ENCODE measurements at places on chromosomes 5 and 9. TPM values are rescaled to one million over a fixed set of nuclear protein-coding genes. Genes with fewer than 3 reads are reported as not detected.

DNA sequence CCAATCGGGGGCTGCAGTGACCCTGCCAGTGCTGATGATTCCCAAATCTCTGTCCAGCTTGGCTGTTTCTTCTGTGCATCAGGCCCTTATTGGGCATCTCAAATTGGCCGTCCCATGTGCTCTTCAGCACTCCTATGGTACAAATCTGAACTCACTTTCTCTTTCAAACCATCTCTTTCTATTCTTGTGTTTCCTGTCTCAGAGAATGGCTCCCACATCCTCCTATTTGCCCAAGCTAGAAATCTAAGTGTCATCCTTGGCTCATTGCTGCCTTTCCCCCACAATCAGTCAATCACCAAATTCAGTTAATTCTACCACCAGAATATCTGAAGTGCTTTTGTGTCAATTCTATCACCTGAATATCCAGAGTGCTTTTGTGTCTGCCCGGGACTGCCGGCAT is 336.6 kb downstream of the CWC27 start:
- H3K36me3 ChIP-seq = no peaks in the 10 kb centered on the region
- no peak for DNase-seq
- no peak overlapping the region for H3K27ac ChIP-seq
- no peaks in the 10 kb centered on the region for H3K27me3 ChIP-seq
- H3K4me1 ChIP-seq = peaks cover 9% of the 10 kb centered on the region

DNA sequence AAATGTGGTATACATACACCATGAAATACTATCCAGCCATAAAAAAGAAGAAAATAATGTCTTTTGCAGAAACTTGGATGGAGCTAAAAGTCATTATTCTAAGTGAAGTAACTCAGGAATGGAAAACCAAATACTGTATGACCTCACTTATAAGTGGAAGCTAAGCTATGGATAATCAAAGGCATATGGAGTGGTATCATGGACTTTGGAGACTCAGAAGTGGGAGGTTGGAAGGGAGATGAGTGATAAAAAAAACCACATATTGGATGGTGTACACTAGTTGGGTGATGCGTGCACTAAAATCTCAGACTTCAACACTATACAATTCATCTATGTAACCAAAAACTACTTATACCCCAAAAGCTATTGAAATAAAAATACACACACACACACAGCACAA is 24.5 kb downstream of the ADAMTS12 start:
- no peak for DNase-seq
- H3K27me3 ChIP-seq = no peaks in the 10 kb centered on the region
- no peak overlapping the region for H3K27ac ChIP-seq
- no peaks in the 10 kb centered on the region for H3K4me1 ChIP-seq

DNA sequence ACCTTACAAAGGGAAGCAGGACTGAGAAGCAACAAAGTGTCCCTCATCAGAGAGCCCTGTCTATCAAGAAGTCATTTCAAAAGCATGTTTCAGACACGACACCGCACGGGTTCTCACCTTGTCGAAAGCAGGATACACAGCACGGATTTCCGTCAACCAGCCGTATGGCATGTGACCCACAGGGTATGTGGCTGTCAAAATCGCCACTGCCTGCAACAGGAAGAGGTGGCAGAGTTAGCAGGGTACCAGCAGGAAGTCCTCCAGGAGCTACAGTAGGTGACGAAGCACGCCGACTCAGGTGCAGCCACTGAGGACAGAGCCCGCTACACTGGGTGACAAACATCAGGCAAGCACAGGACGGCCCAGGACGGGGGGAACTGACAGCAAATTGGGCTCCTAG is 81.2 kb downstream of the OTULIN start:
- no peaks in the 10 kb centered on the region for H3K36me3 ChIP-seq
- no peak overlapping the region for H3K4me3 ChIP-seq
- H3K4me1 ChIP-seq = no peaks in the 10 kb centered on the region
- no peaks in the 10 kb centered on the region for H3K27me3 ChIP-seq
- no peak for DNase-seq

DNA sequence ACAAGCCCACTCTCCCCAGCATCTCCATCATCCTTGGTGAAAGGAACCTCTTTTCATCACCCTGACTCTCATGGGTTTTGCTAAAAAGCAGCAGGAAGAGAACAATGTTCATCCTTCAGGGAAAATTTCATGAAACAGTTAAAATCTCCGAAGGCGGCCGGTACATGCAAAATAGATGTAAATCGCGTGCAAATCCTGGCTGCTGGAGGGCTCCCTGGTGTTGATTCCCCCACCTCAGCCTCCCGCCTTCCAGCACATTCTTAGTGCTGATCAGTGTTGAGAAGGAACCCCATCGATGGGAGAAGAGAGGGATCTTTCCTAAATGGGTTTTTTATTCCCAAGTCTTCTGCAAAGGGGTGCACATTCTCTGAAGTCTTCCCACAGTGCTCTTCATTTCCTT is 8.7 kb upstream of the GFI1B start:
- no peaks in the 10 kb centered on the region for H3K27me3 ChIP-seq
- no peak overlapping the region for H3K4me3 ChIP-seq
- no peak overlapping the region for H3K27ac ChIP-seq
- DNase-seq = no peak

- H3K27me3 ChIP-seq = no peaks in the 10 kb centered on the region
- H3K4me3 ChIP-seq = no peak overlapping the region
- DNase-seq = no peak
- no peaks in the 10 kb centered on the region for H3K36me3 ChIP-seq
- no peak overlapping the region for H3K27ac ChIP-seq
- no peaks in the 10 kb centered on the region for H3K4me1 ChIP-seq
Measured at GRCh38 chr5:102531506-102531905, 32.7 kb upstream of the SLCO6A1 start.

DNA sequence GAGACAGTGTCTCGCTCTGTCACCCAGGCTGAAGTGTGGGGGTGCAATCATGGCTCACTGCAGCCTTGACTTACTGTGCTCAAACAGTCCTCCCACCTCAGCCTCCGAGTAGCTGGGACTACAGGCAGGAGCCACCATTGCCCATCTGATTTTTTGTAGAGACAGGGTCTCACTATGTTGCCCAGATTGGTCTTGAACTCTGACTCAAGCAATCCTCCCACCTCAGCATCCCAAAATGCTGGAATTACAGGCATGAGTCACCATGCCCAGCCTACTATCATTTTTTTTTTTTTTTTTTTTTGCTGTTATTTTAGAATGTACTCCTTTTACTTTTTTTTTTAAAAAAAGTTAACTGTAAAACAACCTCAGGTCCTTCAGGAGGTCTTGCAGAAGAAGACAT is 449.0 kb downstream of the CCDC171 start:
- no peak overlapping the region for H3K27ac ChIP-seq
- H3K36me3 ChIP-seq = no peaks in the 10 kb centered on the region
- no peak for DNase-seq
- no peaks in the 10 kb centered on the region for H3K27me3 ChIP-seq
- H3K4me1 ChIP-seq = no peaks in the 10 kb centered on the region
- H3K4me3 ChIP-seq = no peak overlapping the region

- no peaks in the 10 kb centered on the region for H3K27me3 ChIP-seq
- H3K27ac ChIP-seq = no peak overlapping the region
- no peak for DNase-seq
- H3K4me3 ChIP-seq = no peak overlapping the region
- H3K4me1 ChIP-seq = peaks cover 26% of the 10 kb centered on the region
Measured at GRCh38 chr9:92747459-92748232, 17.0 kb downstream of the BICD2 start.

GRCh38 chr5:162107591-162107990 is 40.0 kb downstream of the GABRG2 start:
- H3K36me3 ChIP-seq = no peaks in the 10 kb centered on the region
- no peak overlapping the region for H3K4me3 ChIP-seq
- no peaks in the 10 kb centered on the region for H3K27me3 ChIP-seq
- no peaks in the 10 kb centered on the region for H3K4me1 ChIP-seq

SPATA31D4 gene
- total RNA-seq = not detected

GMCL2 gene
- total RNA-seq = not detected

BAAT gene
- 2.6 TPM for total RNA-seq

CDH10 gene
- not detected for total RNA-seq

FCN2 gene
- total RNA-seq = not detected

ACTBL2 gene
- total RNA-seq = not detected

CCDC192 gene
- total RNA-seq = not detected

TRPM3 gene
- total RNA-seq = 0.78 TPM

FGF1 gene
- total RNA-seq = 0.78 TPM
